ENCODE measurements at places on chromosomes 2 and 18.

- DNase-seq, result no peak
Measured at GRCh38 chr2:7508296-7508943, 591.2 kb downstream of the RNF144A start.

GRCh38 chr18:74800098-74800497 lies 202.4 kb downstream of the ZNF407 start:
- DNase-seq, result no peak

DNA sequence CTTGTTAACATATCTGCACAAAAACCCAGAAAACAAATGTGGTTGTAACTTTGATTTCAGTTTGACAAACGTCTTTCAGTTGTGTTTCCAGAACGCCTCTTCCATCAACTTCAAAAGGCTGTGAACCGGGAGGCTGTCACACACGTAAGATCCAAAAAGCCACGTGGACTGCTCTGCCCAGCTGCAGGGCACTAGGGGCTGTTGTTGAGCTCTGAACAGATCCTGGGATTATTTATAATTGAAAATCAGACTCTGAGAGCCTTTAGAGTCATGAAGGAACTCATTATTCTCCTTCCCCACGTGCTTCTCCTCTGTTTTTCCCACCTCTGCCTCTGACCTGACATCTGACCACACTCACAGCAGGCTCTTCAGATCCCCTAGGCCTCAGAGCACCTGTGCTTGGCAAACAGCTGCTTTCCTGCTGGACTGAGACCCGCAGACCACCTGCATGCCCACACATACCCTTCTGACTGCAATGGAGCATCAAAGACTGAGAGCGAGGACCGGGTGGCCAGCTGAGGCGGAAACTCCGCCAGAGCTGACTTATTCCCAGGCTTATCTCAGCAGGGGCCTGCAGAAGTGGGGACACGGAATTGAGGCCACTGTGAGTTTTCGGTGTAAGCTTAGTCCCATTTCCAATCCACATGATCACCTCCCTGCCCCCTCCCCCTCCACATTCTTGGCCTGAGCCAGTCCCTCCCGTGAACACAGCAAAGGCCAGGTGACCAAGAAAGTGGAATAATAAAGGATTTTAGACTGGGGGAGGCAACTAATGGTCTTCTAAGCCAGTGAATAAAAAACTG lies 114.8 kb downstream of the ATL2 start:
- no peak for DNase-seq

GRCh38 chr18:811892-812375 lies at the start of gene YES1:
YES1 (minus strand) TSS chr18:812242; CDS start chr18:756827, 55,415 bp downstream.
- DNase-seq, result no peak

DNA sequence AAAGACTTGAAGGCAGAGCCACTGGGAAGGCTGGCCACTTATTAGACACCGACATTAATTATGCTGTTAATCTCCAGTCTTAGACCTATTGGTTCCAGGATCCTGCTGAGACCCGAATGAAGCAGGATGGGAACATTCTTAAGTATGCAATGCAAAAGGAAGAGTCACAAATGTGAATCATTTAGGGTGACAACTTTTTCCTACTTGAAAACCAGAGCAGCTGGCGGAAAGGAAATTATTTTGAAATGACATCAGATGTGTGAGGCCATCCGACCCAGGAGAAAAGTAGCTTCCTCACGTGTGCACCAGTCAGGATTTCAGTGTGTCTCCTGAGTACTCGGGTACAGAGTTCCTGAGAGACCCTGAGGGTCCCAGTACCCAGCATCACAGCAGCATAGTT lies 222.9 kb upstream of the NCKAP5 start:
- DNase-seq, result no peak

DNA sequence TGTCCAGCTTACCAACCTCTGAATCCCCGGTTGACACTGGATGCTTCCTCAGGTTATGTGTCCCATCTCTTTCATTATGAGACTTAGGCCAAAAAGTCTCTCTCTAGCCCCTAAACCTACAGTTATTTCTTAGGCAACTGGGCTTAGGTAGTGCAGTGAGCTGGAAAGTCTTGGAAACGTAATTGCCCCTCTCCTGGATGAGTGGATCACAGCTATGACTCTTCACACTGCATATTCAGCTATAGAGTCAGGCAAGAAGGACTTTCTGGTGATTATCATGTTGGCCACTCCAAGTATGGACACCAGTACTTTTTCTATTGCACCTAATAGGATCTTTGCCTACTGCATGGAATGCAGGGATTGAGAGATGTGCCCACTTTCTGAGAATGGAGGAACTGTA lies 458.3 kb upstream of the CELF4 start:
- DNase-seq, result no peak

GRCh38 chr18:25454270-25454659 lies 102.3 kb upstream of the ZNF521 start:
- DNase-seq, result no peak

GRCh38 chr2:23448906-23449305 lies 63.9 kb downstream of the KLHL29 start:
- no peak for DNase-seq

GRCh38 chr2:239983004-239983778 lies 42.0 kb downstream of the NDUFA10 start:
- no peak for DNase-seq

GRCh38 chr2:157182834-157183396 lies 74.6 kb upstream of the GALNT5 start:
- no peak for DNase-seq

DNA sequence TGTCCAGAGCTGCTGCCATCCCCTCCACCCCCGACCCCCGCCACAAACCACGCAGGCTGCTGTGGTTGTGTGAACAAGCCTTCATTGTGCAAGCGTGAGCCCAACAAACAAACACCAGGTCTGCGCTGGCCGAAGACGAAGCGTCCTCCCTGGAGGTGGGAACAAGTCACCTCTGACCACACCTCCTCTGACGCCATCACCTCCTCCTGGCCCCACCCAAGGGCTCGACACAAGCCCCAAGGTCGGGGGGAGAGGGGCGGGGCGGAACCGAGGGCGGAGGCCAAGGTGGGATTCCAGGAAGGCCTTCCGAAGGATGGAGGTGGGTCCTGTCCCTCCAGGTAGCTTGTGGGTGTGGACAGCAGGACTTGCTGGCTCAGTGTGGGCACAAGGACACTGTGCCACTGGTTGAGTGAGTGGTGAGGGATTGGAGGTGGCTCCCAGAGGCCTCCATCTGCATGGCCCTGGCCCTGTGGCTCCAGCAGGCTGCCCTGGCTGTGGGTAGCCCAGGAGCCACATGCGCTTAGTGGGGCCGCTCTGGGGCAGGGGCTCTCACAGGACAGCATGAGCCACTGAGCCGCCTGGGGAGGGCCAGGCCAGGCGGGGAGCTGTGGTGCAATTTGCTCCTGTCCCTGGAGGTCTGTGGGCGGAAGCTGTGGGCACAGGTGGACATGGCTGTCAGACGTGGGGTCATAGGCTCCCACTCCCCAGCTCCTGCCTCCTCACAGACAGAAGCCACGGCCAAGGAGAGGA lies 7.4 kb upstream of the GPR17 start:
- no peak for DNase-seq

DNA sequence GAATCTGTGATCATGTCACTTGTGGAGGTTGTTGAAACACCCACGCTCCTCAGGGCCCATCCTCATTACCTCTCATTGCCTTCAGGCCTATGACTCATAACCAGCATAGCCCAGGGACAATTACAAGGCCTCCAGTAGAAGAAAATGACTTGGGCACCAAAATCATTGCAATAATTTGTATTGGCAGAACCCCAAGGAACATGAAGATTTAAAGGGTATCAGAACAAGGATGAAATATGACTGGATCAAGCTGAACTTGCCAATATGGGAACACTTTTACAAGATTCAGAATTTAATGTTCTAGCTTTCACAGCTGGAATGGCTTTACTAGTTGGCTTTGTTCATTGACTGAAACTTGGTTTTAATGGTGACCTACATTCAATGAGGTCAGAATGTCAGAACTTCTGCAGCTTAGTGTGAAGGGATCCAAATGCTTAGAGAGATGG lies 156.4 kb downstream of the COPS8 start:
- DNase-seq, result no peak

- no peak for DNase-seq
Measured at GRCh38 chr2:172765662-172766061, 30.0 kb downstream of the RAPGEF4 start.

DNA sequence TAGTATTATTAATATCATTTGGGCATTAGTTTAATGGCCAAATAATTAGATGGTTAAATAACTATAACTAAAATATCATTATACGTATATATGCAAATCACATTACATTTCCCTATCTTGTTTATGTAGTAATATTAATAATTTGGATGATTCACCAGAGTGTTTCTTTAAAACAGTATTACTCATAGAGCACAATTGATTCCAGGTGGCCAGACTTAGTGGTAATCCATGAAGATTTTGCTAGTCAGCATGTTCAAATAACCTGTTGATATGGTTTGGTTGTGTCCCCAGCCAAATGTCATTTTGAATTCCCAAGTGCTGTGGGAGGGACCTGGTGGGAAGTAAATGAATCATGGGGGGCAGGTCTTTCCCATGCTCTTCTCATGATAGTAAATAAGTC lies 782.3 kb downstream of the LRP1B start:
- DNase-seq, result no peak
